Stimulated activated CD4-positive, alpha-beta T cell treated with anti-CD3 and anti-CD28 coated beads, Interleukin-15, amount 100 ng/mL, for 1 hour (primary cell): ENCODE measurements at places on chromosomes 5 and 9.

DNA sequence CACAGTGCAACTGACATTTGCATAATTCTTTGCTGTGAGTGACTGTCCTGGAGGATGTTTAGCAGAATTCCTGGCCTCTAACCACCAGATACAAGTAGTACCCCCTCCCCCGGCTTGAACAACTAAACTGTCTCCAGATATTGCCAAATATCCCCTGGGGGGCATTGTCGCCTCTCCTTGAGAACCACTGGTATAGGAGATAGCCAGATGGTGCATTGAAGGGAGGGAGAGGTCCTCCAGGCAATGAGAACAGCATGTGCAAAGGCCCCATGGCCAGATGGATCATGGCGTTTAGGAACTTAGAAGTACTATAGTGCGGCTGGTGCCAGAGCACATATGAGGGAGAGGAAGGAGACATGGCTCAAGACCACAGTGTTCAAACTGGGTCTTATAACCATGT, 18.9 kb upstream of the ORM1 start:
- DNase-seq = no peak

DNA sequence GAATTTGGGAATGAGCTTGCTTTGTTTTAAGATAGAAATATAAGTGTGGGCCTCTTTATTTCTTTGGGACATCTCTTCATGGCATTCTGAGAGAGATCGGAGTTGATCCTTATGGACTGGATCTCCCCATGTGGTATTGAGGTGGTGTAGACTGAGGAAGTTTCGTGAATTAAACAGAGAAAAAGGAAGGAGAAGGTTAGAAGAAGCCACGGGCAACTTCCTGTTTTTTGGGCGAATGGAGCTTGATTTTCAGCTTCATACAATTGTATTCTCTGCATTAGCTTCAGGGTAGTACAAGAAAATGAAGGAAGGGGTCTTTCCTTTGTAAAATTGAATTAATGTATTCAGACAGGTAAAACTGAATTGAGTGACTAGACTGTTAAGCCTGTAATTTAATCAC, 70.5 kb upstream of the HMHB1 start:
- DNase-seq = no peak

GRCh38 chr9:116701940-116702642, 15.0 kb downstream of the TRIM32 start:
- DNase-seq = no peak

DNA sequence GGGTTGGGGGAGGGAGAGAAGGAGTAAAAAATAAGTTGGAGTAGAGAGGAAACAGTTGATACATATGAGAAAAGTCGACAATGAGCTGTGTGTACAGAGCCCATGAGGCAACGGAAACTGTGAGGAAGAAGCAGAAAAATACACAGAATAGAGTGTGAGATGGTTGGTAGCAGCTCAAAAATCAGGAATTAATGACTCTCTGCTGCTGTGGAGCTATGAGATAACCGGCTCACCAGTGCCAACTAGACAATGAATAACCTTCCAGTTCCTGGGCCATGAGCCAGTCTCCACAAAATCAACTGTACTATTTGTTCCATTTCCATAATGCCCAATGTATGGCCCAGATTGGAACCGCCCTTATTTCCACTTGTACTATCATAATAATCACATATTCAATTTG, 53.1 kb upstream of the NREP start:
- no peak for DNase-seq

DNA sequence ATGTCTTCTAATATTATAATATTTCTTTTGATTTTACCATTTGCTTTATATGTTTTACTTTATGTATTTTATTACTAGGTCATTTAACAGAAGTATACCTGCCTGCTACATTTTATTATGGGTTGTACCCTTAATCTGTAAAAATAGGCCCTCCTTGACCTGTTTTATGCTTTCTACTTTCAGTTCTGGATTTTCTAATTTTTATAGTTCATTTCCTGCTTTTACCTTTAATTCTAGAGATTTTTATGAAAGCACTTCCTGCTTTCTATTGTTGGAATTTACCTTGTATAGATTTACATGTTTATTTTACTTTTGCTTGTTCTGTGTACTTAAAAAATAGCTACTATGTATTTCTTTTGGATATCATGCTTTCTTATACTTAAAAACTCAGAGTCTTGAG, 20.6 kb downstream of the ZNF618 start:
- DNase-seq = no peak

DNA sequence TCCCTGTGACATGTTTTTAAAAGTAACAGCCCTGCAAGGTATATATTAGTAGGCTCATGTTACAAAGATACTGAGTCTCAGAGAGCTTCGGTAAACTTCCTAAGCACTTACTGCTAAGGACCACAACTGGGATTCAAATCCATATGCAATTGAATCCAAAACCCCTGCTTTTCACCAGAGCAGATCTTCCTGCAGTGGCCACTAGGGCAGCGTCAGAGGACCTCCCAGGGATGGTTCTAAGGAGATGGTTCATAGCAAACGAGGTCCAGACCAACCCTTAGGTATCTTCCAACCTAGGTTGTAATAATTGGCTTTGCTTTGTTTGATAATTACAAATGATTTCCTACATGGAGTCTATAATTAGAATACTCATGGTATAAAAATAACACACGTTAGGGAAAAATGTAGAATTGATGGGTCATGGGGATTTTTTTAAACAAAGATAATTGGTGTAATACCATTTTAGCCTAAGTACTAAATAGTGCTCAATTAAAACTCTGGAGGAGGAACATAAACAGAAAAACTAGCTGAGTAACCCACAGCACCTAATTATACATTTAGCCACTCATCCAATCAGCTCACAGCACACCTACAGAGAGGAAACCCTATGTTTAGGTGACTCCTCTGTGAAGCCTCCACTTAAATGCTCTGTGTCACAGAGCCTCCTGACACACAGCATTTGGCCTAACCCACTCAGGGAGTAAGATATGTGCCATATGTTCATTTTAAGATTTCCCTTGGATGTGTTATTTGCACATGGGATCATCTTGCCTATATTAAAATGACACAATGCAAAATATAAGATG, 10.0 kb upstream of the CAST start:
- DNase-seq = no peak

DNA sequence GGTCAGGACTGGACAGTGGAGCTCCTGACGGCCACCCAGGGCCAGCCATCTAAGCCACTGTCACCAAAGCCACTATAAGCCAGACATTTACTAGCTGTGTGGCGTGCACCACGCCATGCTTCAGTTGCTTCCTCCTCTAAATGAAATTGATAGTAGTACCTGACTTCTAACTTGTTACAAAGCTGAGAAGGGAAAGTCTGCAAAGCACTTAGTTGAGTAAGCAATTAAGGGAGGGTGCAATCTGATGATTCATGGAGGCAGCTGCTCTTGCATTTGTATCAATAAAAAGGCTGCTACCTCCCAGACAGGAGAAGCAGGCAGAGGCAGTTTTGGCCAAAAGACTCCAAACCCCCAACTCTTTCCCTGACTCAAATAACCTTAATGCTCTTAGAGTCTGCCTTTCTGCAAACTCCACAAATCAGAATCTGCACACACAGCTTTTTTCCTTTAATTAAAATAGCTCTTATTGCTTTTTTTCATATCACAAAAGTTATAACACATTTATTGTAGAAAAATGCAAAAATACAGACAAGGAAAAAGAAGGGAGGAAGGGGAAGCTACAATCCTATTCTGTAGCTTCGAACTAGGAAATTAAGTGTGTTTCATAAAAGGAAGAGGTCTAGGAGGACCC, 19.3 kb upstream of the RAPGEF1 start:
- no peak for DNase-seq
